ENCODE measurements at places on chromosomes 11 and 22. TPM values are rescaled to one million over a fixed set of nuclear protein-coding genes. Genes with fewer than 3 reads are reported as not detected.

DNA sequence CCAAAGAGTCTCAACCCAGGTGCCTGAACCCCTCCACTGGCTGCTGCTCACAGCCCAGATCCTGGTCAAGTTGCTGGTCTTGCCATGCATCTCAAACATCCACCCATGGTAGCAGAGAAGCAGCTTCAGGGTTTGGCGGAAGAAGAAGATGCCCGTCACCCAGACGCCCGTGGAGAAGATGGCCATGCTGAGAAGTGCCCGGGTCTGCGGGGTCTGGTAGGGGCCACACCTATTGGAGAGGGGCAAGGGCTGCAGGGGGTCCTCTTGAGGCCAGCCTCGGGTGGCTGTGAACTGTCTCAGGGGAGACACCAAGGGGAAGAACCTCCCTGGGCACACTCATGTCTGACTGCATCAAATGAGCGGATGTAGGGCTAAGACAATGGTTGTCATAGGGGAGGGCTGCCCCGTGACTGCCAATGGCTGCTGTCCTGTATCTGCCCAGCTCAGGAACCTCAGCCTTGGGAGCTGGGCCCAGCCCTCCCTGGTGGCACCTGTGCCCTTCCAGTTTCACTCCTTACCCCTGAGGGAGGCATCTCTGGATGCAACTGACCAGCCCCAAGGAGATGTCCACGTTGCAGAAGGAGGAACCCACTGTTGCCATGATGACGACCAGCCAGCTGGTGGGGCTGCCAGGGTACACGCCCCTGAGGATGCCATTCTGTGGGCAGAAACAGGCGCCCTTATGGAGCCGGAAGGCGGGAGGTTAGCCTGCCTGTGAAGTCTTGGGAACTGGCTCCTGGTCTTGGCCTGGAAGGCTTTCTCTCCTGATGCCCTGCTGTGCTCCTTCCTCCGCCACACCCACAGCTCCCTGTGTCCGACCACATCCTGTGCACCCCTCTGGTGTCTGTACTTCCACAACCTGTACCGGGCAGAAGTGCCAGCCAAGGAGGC lies 1.2 kb downstream of the CPT1B start:
- DNase-seq: no peak

DNA sequence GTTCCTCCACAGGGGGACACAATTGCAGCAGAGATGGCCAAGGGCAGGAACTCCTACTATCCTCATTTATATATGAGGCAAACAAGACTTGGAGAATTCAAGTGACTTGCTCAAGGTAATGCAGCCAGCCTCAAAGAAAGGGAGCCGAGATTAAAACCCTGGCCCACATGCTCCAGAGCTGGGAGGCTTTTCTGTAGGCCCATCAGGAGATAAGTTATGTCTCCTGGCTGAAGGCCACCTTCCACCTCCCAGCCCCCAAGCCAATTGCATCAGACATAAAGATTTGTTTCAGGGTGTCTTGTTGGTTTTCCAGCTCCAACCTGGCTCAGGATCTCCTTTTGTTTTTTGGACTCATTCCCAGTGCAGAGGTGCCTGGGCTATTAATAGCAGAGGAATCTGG lies 59.5 kb downstream of the SMIM38 start:
- DNase-seq: no peak

DNA sequence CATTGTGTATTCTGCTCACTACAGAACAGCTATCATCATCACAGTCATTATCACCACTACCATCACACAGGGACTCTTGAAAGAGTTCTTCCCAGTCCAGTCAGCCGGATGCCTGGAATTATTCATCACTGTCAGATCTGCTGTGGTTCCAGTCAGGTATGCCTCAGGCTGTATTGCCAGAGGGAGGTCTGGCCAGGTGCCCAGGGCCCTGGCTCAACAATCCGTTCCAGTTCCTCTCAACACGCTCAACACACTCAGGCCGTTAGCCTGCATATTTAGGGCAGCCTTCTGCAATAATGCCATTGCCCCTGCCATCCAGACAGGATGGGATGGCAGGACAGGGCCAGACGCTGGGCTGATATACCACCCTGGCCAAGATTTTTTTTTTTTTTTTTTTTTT lies 28.6 kb upstream of the RASL10A start:
- DNase-seq: peak; percentile 92

GRCh38 chr22:41532908-41533825 lies 11.1 kb downstream of the POLR3H start:
- DNase-seq: peak; percentile 43

NUDT22 gene
- 39.2 TPM for total RNA-seq

DNA sequence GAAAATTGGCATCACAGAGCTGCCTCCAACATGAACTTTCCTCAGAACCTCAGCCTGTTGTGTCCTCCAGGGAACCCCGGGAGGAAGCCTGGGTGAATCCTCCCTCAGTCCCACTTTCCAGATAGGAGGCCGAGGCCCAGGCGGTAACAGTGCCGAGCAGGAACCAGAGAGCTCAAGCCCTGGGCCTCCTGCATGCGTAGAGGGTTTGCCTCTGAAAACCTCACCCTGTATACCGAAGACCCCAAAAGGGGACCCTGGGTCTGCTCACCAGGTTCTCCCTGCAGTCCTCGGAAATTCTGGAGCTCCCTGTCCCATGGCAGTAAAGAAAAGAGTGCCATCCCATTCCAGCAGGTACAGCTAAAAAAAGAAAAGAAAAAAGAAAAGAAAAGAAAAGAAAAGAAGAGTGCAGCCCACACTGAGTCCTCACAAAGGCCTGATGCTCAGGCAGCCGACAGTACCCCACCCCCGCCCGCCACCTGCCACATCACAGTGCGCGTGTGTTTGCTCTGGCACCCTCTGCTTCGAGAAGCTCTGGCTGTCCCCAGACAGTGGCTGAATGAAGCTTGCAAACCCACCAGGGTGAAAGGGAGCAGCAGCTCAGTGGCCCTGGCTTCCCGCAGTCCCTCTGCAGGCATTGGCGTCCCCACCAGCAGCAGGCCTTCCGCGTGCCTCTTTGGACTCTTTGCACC lies 28.4 kb upstream of the FADD start:
- no peak for DNase-seq

- peak; percentile 21 for DNase-seq
Measured at GRCh38 chr11:44680982-44681597, 45.7 kb upstream of the TSPAN18 start.

DNA sequence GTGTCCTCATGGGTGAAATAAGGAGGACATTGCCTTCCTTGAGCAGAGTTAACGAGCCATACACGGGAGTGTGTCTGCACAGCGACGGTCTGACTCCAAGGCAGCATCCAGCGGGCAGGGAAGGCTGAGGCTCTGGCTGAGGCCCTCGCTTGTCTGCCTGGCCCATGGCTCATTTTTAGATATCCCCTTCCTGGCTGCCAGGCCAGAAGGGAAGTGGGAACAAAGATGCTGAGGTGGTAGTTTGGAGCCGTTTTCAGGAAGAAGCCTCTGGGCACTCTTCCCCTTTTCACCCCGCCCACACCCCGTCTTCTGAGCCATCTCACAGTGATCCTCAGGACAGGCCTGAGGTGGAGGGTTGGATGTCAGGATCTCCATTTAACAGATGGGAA lies 3.0 kb upstream of the SLCO2B1 start:
- DNase-seq: no peak

GRCh38 chr11:95042906-95043305 lies 6.3 kb upstream of the KDM4F start:
- no peak for DNase-seq

NEFH gene
- 0.15 TPM for total RNA-seq

All from renal cortical epithelial cell (primary cell).